ENCODE measurements at places on chromosomes 2 and 18.
A peak's percentile ranks its signal among the peaks of the same experiment; 100 is the strongest.

DNA sequence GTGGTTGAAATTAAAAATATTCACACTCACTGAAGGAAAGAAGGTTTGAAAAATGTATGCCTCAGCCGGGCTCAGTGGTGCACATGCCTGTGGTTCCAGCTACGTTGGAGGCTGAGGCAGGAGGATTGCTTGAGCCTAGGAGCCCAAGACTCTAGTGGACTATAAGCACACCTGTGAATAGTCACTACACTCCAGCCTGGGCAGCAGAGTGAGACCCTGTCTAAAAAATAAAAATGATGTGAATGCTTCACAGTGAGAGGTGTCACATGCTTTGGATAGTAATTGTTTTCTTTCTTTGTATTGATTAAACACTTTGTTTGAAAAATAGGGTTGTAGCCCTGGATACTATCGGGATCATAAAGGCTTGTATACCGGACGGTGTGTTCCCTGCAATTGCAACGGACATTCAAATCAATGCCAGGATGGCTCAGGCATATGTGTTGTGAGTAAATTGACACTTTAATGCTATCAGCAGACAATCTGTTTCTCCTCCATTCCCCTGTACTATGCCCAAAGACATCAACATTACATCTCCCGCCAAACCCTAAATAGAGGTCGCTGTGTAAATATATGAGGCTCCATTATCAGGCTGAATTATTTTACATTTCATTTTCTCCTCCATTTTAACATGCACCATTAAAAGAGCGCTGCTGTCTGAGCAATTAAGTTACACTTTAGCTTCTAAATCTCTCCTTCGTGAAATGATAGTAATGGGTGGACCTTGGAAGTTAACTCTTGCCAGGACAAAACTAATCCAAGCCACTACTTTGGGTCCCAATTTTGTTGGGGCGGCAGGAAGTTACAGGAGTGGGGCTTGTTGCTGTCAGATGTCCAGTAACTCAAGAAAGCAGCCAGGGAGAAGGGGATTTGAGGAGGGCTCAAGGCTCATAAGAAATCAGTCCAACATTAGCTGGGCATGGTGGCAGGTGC is 138.3 kb upstream of the TTC39C start:
- DNase-seq = no peak

- DNase-seq = peak; percentile 51
Observed at GRCh38 chr2:199462956-199463692, 5.4 kb upstream of the SATB2 start.

DNA sequence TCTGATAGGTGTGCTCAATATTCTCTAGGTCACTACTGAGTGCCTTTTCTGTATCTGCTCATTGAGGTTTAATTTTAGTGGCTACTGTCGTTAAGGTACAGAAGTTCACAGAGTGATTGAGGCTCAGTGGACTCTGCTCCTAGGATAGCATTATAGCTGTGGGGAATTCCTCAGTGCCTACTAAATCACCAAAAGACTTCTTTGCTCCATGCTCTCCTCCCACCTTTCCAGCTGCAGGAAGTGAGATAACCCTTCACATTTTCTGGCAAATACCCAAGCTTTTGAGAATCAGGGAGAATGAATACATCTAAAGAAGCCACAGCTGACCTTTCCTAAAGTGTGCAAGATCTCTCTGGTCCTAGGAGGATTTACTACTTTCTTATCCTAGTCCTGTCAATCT is 95.2 kb upstream of the FSIP2 start:
- no peak for DNase-seq

- DNase-seq = no peak
Observed at GRCh38 chr18:79533591-79533990, 137.9 kb downstream of the NFATC1 start.

DNA sequence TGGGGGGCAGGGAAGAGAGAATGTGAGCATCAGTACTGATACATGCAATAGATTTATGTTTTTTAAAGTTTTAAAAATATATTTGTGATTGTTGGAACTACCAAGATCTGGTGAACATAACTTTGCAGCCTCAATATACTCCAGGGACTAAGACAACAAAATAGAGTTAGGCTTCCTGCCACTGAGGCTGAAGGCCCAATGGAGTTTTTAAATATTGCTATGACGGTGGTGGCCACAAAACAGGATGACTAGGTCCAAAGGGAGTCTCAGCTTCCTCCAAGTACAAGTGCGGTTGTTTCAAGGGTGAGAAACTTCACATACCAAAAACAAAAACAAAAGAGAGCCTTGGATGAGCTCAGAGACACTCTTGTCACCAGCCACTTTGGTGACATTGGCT is 72.9 kb downstream of the CCBE1 start:
- peak; percentile 53 for DNase-seq

- DNase-seq = no peak
Observed at GRCh38 chr2:215705281-215705680, 269.4 kb upstream of the FN1 start.

DNA sequence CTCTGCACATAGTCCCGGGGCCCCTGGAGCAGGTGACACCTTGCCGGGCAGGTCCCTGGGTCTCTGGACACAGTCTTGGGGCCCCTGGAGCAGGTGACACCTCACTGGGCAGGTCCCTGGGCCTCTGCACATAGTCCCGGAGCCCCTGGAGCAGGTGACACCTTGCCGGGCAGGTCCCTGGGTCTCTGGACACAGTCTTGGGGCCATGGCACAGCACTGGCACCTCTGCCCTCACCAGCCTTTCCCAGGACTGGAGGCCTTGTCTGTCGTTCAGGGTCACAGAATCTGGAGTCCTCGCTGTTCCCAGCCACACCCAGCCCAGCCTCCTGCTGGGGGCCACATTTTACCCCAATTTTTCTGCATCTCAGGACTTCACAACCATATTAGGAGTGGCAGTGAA is 2.2 kb downstream of the TPO start:
- no peak for DNase-seq

GRCh38 chr2:148888986-148889385 is 14.0 kb downstream of the KIF5C start:
- DNase-seq = no peak

DNA sequence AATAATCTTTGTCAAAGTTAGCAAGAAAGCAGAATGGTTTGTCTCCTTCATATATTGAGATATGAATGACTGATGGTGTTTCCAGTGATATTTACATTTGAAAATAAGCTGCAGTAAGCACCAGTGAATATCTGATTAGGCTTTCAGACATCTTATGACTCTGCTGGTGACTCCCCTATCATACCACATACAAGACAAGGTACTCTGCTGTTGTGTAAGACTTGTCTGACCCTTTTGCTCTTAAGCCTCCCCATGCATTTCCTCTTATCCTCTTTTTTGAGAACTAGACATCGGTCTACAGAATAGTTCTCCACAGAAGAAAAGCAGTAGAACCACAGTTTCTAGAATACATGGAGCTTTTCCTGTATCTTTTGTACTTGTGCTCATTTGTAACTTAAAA is 9.3 kb downstream of the POLI start:
- no peak for DNase-seq

DNA sequence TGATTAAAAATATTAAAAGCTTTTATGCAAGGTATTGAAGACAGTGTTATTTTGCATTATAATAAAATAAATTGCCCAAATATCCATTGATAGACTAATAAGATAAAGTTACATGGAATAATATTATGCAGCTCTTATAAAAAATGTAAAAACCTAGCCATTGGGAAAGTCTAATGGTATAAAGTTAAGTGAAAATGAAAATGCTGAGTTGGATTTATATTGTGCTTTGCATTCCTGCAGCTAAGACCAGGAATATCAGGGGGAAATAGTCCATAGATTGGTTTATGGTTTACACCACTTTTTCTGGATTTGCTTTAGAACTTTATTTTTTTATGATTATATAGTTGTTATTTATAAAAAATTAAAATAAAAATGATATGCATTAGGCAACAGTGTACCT is 46.1 kb upstream of the LYPD6B start:
- no peak for DNase-seq

- peak; percentile 64 for DNase-seq
Observed at GRCh38 chr2:176432434-176432833, 163.2 kb downstream of the MTX2 start.

- DNase-seq = no peak
Observed at GRCh38 chr18:8721094-8721669, 15.8 kb downstream of the MTCL1 start.

DNA sequence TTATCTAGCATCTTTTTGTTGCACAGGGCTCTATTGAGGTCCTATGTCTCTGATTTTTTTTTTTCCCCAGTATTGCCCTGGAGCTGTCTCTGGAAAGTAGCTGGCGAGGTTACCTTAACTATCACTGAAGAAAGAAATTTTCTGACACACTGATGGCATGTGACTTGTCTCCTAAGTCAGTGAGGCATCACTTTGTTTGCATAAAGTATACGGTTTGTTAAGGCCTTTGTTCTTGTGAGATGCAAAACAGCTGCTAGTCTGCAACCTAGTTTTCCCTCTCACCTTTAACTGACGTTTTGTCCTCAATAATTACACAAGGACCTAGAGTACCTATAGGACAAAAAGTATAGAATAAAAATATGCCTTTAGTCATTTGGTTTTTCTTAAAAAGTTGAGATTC is 41.8 kb downstream of the UBXN4 start:
- DNase-seq = no peak

- DNase-seq = peak; percentile 68
Observed at GRCh38 chr18:323253-323622, 55.4 kb upstream of the THOC1 start.

GRCh38 chr2:72744049-72744448 is 81.8 kb downstream of the EXOC6B start:
- peak; percentile 66 for DNase-seq

DNA sequence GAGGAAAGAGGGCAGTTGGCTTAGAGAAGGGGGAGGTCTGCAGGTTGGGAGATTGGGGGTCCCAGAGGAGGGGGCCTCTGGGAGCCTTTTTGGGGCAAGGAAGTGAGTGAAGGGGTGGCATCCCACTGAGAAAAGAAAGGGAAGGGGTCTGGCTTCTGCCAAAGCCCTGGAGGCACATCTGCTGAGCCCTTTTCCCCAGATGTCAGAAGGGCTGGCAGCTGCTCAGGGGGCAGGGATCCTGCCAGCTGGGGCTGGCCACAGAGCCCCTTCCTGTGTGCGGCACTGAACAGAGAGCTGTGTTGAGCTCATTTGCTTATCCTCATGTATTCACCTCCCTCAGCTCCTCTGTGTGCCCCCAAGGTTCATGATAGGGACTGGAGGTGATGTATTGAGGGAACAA is 54.5 kb downstream of the APOB start:
- no peak for DNase-seq

- DNase-seq = peak; percentile 14
Observed at GRCh38 chr2:228699888-228700287, 518.4 kb upstream of the SPHKAP start.

DNA sequence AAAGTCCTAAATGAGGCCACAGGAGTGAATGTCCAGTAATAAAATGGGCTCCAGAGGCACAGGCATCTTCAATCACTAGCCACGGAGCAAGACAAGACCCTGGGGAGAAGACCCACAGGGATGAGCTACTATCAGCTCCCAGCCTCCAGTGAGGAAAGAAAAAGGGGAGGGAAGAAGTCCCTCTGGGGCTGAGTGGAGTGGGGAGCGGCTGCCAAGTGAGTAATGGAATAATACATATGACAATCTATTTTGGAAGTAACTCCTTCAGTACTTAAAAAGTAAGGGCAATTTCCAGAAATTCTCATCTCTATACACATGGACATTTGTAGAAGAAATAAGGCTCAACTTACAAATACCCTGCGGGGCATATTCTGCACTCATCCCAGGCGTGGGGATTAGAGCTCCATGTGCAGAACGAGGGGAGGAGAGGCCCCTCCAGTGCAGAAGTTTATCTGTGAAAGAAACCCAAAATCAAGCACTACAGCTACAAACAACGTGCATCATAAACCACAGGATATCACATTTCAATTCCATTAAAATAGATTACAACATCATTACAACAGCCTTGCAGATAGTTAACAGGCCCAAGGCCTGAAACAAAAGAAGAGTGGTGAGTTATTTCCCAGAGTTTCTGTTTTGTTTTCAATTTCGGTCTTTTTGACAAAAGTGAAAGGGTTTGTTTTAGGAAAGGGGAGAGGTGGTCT is 84.9 kb downstream of the BCL11A start:
- peak; percentile 15 for DNase-seq

GRCh38 chr2:211599146-211599545 is 939.5 kb downstream of the ERBB4 start:
- DNase-seq = no peak

DNA sequence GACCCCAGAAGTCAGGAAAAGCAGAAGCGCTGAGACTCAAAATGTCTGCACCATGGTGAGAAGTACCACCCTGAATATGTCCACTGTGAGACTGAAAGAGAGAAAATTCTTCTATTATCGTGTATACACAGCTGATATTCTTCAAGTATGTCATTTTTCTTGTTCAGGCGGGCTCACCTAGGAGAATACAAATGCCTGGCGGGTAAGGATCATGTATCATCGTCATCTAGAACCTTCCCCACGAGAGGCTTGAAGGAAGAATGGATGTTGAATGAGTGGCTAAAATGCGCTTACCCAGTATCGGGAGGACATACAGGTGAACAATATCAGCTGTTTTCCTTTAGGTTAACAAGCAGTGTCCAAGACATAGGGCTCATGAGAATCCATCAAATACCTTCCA is 21.1 kb upstream of the ARL4C start:
- DNase-seq = no peak

GRCh38 chr2:133485868-133486267 is 82.4 kb downstream of the NCKAP5 start:
- DNase-seq = no peak

GRCh38 chr2:117958186-117958585 is 55.7 kb downstream of the CCDC93 start:
- peak; percentile 69 for DNase-seq

GRCh38 chr2:73922681-73923080 is 4.0 kb upstream of the DGUOK start:
- no peak for DNase-seq

- DNase-seq = peak; percentile 22
Observed at GRCh38 chr18:12879840-12880540, 4.0 kb downstream of the PTPN2 start.

- DNase-seq = no peak
Observed at GRCh38 chr2:65598996-65599395, 166.6 kb upstream of the SPRED2 start.

GRCh38 chr2:239856620-239857285 is 168.4 kb downstream of the NDUFA10 start:
- DNase-seq = no peak

DNA sequence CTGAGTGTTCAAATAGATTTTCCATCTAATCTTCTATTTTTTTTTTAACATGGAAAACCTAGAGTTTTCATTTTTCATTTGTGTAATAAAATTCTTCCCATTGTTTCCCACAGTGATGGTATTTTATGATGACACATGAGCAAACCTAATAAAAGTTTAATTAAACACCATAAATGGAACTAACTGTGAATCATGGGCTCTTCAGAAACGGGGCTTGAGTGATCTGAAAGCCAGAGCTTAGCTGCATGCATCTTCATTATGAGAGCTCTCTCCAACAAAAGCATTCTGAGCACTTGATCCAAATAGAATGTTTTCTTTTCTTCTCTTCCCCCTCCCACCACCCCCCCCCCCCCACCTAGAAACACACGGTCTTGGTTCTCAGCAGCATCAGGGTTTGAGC is 82.1 kb upstream of the REV1 start:
- no peak for DNase-seq

- no peak for DNase-seq
Observed at GRCh38 chr18:46466234-46467160, 190.5 kb downstream of the LOXHD1 start.

GRCh38 chr2:54613794-54614257 is 109.6 kb upstream of the EML6 start:
- DNase-seq = peak; percentile 58

GRCh38 chr2:102304711-102305611 is 6.4 kb upstream of the IL1RL1 start:
- no peak for DNase-seq

GRCh38 chr2:48723129-48723528 is 32.4 kb downstream of the LHCGR start:
- peak; percentile 83 for DNase-seq

Measured in fibroblast of mammary gland (primary cell).